Activated T-cell treated with anti-CD3 and anti-CD28 coated beads for 24 hours (primary cell): ENCODE measurements at places on chromosomes 6 and 20.

DNA sequence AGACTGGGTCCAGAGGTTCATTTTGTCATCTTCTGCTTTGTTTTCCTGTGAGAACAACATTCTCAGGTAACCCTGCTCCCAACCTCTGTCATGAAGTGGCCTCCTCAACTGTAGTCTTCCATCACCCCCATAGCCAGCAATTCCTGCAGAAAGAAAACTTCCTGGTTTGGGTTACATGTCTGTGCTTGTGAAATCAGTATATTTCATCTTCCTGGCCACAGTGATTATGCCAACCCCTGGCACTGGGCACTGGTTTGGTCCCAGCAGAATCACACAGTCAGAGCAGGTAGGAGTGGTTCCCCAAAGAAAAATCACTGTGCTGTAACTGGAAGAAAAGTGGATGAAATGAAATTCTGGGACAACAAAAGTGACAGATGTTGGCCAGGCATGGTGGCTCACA lies 52.5 kb downstream of the CRYBG1 start:
- DNase-seq = no peak

- DNase-seq = no peak
These were observed 537.4 kb downstream of the BCKDHB start for GRCh38 chr6:80643881-80644280.

DNA sequence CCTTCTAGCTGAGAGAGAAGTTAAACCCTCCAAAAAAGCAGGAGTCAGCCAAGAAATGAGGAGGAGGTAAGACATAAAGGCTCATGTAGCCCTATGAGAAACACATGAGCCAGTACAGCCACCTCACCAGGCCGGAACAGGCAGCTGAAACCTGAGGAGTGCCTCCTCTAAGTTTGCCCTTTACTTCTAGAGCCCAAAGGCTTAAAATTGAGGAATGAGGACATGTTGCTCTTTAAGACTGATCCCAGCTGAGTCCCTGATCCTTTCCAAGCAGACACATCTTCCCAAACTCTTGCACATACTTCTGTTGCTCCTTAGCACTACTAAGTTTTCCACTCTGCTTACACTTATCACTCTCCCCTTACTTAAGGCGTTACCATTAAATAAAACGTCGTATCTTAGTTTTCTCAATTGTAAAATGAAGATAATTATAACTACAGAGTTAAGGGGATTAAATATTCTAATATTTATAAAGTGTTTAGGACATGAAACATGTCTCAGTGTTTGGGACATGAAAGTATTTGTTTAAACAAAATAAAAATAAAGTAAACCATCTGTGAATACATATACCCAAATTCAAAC lies 124.0 kb downstream of the OGFRL1 start:
- DNase-seq = no peak

- no peak for DNase-seq
These were observed 59.5 kb upstream of the PROKR2 start for GRCh38 chr20:5376228-5376627.

DNA sequence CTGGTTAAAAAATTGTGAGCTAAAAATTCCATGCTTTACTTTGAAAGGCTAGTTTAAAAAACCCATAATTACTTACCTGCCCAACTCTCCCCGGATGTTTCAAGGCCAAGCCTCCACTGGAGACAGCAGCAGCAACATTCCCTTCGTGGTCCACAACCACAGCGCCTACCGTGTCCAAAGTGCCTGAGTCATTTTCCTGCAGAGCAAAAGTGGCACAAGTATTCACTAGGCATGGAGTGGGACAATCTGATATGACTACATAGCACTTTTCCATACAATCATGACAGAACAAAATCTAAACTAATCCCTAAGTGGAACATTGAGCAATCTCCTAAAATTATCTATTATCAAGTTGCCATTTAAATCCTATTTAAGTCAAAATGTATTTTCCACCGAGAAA lies 104.8 kb downstream of the TASP1 start:
- no peak for DNase-seq

- no peak for DNase-seq
These were observed 643.8 kb downstream of the DHX35 start for GRCh38 chr20:39605908-39606307.

DNA sequence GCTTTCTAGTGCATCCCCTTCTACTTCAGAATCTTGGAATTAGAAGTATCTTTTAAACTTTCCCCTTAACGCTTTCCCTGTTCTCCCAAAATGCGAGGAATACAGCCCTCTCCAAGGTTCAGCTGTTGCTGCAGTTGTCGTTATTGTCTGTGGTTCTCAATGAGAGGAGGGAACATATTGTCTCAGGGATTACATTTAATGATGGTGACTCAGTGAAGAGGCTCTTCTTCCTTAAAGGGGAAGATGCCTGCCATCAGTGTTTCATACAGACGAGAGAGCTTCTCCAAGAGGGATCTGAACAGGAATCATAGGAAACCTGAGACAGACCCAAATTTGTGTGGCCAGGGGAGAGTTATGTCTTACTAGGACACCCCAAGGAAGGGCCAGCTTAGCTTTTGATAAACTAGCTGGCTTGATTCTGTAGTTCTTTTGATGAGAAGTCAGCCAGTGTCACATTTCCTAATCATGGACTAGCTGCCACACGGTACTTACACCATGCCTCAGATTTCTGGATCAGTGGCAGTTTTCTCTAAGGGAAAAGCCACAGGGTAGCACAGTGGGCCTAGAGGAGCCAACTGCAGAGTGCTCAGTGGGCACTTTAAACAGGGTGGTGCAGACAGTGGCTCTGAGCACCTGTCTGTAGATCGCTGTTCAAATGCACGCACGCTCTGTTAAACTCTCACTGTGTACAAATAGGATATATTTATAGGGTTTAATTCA lies 59.7 kb upstream of the TMEM181 start:
- no peak for DNase-seq

GRCh38 chr20:62267543-62267942 lies 29.2 kb downstream of the OSBPL2 start:
- DNase-seq = no peak

GRCh38 chr6:41576667-41577066 lies 30.5 kb downstream of the FOXP4 start:
- no peak for DNase-seq

GRCh38 chr20:36305602-36306551 lies at the start of gene DLGAP4:
DLGAP4 (plus strand) TSS chr20:36306339; CDS start chr20:36431718, 125,379 bp downstream.
- DNase-seq = no peak

- DNase-seq = no peak
These were observed 128.9 kb downstream of the CLIC5 start for GRCh38 chr6:45886776-45887175.

GRCh38 chr20:45833030-45833882 lies at the start of gene SNX21:
SNX21 (plus strand) TSS chr20:45833799; CDS start chr20:45833920, 121 bp downstream.
- no peak for DNase-seq

DNA sequence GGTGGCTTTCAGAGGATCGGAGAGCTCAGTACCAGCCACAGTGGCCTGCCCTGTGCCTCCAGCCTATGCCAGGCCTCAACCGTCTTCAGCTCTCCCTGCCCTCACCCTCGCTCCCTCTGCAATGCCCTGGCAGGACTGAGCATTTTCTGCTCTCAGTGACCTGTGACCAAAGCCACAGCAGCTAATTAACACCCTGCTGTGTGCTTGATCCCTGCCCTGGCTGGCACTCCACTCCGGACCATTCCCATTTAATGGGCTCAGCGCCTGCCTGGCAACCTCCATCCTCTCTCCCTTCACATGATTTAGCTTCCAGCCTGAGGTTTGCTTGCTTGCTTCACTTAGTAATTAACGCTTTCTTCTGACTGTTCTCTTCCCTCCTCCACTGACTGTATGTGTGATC lies 287.5 kb downstream of the LRFN2 start:
- DNase-seq = no peak
